Thymus (tissue), 14 donors: ENCODE measurements at places on chromosomes 16 and 17. TPM values are rescaled to one million over a fixed set of nuclear protein-coding genes. Genes with fewer than 3 reads are reported as not detected.

The CACNG5 gene
- 0.05 TPM for total RNA-seq

DNA sequence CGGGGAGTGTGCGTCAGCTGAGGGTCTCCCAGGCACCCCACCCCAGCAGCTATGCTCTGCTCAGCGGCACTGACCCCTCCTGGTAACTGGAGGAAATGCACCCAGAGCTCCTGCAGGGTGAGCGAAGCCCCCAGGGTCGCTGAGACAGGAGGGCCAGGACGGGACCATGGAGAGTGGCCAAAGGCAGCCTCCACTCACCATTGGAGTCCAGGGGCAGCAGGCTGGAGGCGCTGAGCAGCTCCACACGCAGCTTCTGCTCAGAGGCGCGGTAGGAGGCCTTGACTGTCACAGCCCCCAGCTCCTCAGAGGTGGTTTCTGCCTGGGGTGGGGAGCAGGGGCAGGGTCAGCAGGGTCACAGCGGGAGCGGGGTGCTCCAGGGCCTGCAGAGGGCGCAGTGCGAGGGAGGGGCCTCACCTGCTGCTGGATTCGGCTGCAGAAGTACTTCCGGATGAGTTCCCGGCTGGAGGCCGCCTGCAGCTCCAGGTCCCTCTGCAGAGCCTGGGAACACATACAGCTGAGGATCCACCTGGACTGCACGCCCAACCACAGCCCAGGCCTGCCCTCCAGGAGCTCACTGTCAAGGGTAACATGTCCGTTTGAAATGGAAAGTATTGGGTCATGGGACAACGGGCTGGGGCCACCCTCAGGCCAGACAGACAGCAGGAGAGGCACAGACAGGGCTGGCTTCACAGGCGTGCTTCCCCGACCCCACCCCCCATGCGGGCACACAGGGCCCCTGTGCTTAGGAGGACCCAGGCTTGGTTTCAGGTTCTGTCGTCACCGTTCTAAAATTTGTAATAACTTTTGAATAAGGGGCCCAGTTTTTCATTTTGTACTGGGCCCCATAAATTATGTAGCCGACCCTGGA, 13.8 kb downstream of the UNC13D start:
- DNase-seq: no peak
- H3K27me3 ChIP-seq: no peaks in the 10 kb centered on the region
- H3K36me3 ChIP-seq: peaks cover 64% of the 10 kb centered on the region
- no peak overlapping the region for H3K4me3 ChIP-seq
- no peak overlapping the region for H3K27ac ChIP-seq
- H3K4me1 ChIP-seq: peaks cover 13% of the 10 kb centered on the region

- H3K4me1 ChIP-seq: peaks cover 35% of the 10 kb centered on the region
- peaks cover 15% of the 10 kb centered on the region for H3K36me3 ChIP-seq
- no peak overlapping the region for H3K4me3 ChIP-seq
- no peak for DNase-seq
- peaks cover 16% of the 10 kb centered on the region for H3K27me3 ChIP-seq
Observed at GRCh38 chr17:75111777-75112335, 2.1 kb downstream of the ARMC7 start.

GRCh38 chr16:11072420-11073153, 128.2 kb downstream of the CLEC16A start:
- peak overlapping the region; percentile 5 for H3K27ac ChIP-seq
- no peaks in the 10 kb centered on the region for H3K27me3 ChIP-seq
- H3K4me3 ChIP-seq: no peak overlapping the region
- H3K36me3 ChIP-seq: peaks cover 15% of the 10 kb centered on the region
- H3K4me1 ChIP-seq: peaks cover 26% of the 10 kb centered on the region

DNA sequence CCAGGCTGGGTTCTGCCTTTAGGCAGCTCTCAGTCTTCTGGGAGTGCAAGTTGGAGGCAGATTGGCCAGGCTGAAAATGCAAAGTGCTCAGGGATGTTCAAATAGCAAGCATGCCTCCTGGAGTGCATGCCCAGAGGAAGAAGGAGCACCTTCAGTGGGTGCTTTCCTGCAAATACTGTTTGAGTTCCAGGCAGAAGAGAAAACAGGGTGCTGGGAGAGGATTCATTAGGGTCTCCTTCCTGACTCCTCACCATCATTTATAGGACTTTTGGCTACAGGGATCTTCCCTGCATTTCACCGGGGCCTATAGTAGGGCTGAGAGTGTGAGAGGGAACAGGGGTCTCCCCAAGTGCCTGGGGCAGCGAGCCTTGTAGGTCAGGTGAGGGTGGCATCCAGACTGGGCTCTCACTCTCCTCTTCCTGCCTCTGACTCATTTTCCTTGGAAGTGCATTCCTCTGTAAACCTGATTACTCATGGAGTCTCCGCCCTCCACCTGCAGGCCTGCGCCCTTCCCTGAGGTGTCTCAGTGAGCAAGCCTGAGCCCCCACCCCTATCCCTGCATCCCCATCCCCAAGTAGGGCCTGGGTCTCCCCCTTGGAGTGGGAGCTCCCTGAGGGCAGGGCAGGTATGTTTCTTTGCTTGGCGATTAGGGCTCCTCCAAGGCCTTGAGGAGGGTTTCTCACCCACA, 17.1 kb upstream of the TNS4 start:
- no peak for DNase-seq
- peaks cover 26% of the 10 kb centered on the region for H3K27me3 ChIP-seq
- H3K4me3 ChIP-seq: no peak overlapping the region
- H3K36me3 ChIP-seq: peaks cover 5% of the 10 kb centered on the region
- no peak overlapping the region for H3K27ac ChIP-seq

- no peaks in the 10 kb centered on the region for H3K4me1 ChIP-seq
- DNase-seq: no peak
- H3K4me3 ChIP-seq: no peak overlapping the region
- H3K27me3 ChIP-seq: no peaks in the 10 kb centered on the region
- no peak overlapping the region for H3K27ac ChIP-seq
- no peaks in the 10 kb centered on the region for H3K36me3 ChIP-seq
Observed at GRCh38 chr17:71349908-71350600, 770.8 kb upstream of the SOX9 start.

DNA sequence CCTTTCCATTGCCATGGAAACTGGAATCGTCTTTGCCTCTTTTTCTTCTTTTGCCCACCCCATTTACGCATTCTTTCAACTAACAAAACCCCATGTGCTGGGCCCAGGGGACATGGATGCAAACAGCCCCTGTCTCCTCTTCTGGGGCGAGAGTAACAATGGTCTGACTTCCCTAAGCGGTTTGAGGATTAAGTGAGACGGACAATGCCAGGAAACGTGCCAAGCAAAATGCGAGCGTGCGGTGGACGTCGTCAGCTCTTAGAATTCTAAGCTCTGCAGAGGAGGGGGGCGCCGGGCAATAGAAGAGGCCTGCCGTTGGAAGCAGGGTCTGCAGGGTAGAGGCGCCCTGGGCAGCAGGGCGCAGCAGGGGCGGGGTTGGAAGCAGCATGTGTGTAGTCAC, 42.4 kb upstream of the JPH3 start:
- no peak overlapping the region for H3K4me3 ChIP-seq
- DNase-seq: no peak
- no peaks in the 10 kb centered on the region for H3K36me3 ChIP-seq
- no peaks in the 10 kb centered on the region for H3K27me3 ChIP-seq
- H3K4me1 ChIP-seq: no peaks in the 10 kb centered on the region

- no peak overlapping the region for H3K27ac ChIP-seq
- no peaks in the 10 kb centered on the region for H3K4me1 ChIP-seq
- DNase-seq: no peak
- no peaks in the 10 kb centered on the region for H3K36me3 ChIP-seq
- H3K4me3 ChIP-seq: no peak overlapping the region
Observed at GRCh38 chr17:53426505-53426904, 396.2 kb upstream of the KIF2B start.

DNA sequence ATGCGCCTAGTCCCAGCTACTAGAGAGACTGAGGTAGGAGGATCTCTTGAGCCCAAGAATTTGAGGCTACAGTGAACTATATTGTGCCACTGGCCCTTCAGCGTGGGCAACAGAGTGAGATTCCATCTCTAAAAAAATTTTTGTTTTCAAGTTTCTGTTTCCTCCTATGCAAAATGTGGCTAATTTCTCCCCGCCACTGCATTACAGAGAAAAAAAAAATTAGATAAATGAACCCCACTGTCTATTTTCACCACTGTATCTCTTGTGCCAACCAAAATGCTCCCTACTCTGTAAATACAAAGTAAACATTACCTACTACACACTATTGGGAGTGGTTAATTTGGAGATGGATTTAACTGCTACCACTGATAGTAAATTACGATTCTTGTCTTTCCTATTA, 2.0 kb downstream of the MARF1 start:
- no peak overlapping the region for H3K27ac ChIP-seq
- peaks cover 25% of the 10 kb centered on the region for H3K36me3 ChIP-seq
- peaks cover 11% of the 10 kb centered on the region for H3K4me1 ChIP-seq
- no peak overlapping the region for H3K4me3 ChIP-seq

- no peaks in the 10 kb centered on the region for H3K4me1 ChIP-seq
- no peaks in the 10 kb centered on the region for H3K27me3 ChIP-seq
- no peaks in the 10 kb centered on the region for H3K36me3 ChIP-seq
- no peak for DNase-seq
Observed at GRCh38 chr16:79835194-79835593, 234.7 kb upstream of the MAF start.

GRCh38 chr17:19003543-19004420, 782 bp downstream of the FAM83G start:
- H3K4me3 ChIP-seq: peak overlapping the region; percentile 62
- H3K4me1 ChIP-seq: peaks cover 19% of the 10 kb centered on the region
- no peaks in the 10 kb centered on the region for H3K36me3 ChIP-seq
